Hematopoietic multipotent progenitor cell treated with erythropoietin and hydrocortisone succinate and interleukin-3 and kit ligand, for 8 days (in vitro differentiated cells): ENCODE measurements at places on chromosomes 2 and 18.

DNA sequence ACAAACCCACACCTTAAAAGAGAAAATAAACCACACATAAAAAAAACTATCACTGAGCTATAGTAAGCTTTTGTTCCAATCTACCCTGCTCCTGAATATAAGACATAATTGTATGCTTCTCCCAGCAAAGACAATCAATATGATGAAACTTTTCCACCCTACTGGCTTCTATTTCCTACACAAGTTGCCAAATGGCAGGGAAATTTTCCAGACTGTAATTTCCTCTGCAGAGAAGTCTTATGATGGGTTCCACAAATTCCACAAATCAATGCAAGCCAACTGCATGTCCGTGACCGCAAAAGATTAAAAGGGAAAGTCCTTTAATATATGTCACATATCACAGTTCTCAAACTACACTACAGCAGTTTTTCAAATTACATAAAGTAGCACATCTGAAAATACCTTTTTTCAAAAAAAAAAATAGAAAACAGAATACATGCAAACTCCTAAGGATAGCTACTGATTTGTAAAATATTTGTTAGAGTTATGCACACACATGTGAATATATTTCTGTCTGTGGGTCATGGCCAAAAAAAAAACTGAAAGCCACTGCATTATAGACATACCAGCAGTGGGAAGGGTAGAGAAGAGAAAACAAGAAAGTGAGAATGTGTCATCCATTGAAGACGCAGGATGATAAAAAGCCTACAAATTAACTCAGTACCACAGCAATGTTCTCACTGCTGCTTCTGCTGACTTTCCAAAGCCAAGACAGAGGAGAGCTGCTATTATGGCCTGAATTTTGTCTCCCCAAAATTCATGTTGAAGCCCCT is 61.4 kb downstream of the RPL31 start:
- DNase-seq, result no peak

GRCh38 chr2:147382322-147382948 is 462.4 kb upstream of the ACVR2A start:
- DNase-seq, result no peak

DNA sequence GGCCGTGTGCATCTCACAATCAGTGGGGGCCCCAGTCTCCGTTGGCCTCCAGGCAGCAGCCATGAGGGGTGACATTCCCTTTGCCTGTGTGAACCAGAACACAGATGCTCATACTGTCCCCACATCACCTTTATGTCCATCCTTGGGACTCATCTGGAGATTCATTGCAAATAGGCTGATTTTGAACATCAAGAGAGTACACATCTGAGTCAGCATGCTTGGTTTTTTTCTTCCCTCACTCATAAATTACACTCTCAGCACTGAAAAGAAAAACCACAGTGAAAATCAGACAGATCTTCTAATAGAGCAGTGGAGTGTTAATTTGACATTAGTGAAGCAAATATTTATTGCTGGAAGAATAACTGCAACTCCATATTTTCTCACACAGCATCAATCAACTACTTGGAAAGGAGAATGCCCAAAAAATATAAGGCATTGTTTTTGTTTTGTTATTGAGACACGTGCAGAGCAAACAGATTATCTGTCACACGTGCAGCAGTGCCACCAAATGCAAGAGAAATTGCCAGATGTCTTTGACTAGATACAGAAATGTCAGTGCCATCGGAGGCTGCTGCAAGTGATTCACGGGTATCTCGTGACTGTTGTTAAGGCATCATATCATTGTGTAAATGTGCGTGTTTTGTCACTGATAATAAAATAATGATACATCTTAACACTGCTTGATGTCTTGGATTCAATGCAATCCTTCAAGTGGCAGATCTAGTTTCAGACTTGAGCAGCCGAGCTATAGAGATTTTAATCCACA is 10.9 kb downstream of the APCDD1 start:
- DNase-seq, result peak; percentile 71

DNA sequence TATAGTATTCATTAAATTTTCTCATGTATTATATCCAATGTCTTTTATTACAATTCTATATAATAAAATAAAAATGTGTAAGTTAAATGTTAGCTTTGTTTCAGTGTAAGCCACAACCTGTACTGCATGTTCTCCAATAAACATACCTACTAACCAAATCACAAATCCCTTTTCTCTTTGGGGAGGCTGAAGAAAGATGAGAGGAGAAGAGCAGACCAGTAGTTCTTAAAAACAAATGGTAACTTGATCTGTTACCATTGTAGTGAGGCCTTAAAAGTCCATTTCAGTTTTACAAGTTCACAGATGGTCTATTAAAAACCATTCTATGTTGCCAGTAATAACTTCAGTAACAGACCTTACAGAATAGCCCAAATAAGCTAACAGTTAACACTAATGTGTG is 100.5 kb downstream of the SOS1 start:
- no peak for DNase-seq

- no peak for DNase-seq
Measured at GRCh38 chr18:4248686-4249085, 206.4 kb downstream of the DLGAP1 start.

- DNase-seq, result peak; percentile 52
Measured at GRCh38 chr2:167944825-167945659, 302.4 kb downstream of the STK39 start.

DNA sequence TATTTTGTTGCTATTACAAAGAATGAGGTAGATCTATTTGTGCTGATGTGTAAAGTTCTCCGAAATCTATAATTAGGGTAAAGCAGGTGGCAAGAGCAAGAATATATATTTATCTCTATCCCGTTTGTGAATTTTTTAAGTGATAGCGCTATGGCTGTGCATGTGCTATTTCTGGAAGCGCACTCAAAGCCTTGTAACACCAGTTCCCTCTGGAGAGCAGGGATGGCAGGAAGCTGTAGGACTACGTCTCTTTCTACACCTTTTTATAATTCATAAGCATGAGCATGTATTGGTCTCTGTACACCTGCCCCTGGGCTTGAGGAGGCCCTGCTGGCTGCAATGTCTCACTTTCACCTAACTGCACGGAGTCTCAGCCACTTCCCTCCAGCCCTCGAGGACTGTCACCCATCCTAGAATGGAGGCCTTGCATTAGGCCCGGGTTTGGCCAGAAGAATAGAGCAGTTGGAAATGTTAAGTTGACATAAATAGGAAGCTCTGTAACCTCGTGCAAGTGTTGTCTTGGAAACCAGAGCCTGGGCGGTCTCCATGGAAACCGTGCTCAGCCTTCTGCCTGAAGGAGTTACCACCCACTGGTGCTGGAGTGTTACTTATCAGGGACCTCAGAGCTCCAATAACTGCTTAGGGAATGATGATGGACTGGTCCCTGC is 20.9 kb downstream of the ITM2C start:
- peak; percentile 41 for DNase-seq
